ENCODE measurements at places on chromosomes 12 and 14. TPM values are rescaled to one million over a fixed set of nuclear protein-coding genes. Genes with fewer than 3 reads are reported as not detected.

SMIM41 gene
- not detected for polyA plus RNA-seq

GRCh38 chr12:24198070-24198469 lies 248.6 kb upstream of the SOX5 start:
- DNase-seq, result no peak

GRCh38 chr14:104880584-104881210 lies 15.6 kb downstream of the CEP170B start:
- DNase-seq, result no peak

DNA sequence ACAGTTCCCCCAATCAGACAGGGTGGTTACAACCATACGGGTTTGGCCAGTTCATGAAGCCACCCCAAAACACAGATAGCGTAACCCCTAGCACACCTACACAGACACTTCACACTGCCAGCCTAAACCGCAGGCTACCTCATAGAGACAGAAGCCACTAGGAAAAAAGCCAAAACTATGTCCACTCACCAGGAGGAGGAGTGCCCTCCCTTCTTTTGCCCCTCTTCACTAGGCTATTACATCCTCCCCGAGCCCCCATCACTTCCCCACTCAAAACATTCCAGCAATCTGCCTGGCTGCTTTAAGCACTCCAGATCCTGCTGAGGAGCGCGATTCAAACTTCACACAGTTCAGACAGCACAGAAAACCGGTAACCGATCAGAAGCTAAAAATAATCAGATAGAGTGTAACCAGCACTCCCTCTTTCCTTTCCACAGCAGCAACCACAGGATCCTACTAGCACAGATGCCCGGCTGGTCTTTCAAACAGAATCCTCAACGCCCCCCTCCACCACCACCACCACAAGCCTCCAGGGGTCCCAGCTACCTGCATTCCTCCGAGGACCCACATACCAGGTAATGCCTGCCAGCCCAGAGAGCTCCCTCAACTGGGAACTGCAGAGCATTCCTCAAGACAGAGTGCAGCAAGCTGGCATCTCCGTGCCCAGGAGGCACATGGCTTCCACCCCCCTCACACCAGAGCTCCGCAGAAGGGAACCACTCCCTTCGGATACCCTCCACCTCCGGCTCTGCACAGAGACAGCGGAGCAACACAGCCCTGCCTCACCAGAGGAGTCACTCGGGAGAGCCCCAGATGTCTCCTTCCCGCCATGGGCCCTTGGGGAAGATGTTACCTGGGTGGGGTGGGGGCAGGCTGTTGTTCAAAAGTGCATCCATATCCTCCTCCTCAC lies 1.5 kb downstream of the CHD4 start:
- peak; percentile 15 for DNase-seq

MTRFR gene
- 9.1 TPM for polyA plus RNA-seq

LRRIQ1 gene
- polyA plus RNA-seq, result 0.08 TPM

GRCh38 chr14:95841668-95842067 lies 35.0 kb upstream of the TUNAR start:
- DNase-seq, result no peak

Measured in endothelial cell of umbilical vein (primary cell).